ENCODE measurements at places on chromosomes 12 and 14. TPM values are rescaled to one million over a fixed set of nuclear protein-coding genes. Genes with fewer than 3 reads are reported as not detected.

- H3K4me1 ChIP-seq: peaks cover 2% of the 10 kb centered on the region
- no peak overlapping the region for H3K27ac ChIP-seq
- H3K4me3 ChIP-seq: no peak overlapping the region
- DNase-seq: no peak
- H3K36me3 ChIP-seq: no peaks in the 10 kb centered on the region
These were observed 29.2 kb downstream of the HIGD1C start for GRCh38 chr12:50981319-50982239.

GRCh38 chr14:21913759-21914158 is 240.1 kb upstream of the OR4E1 start:
- no peaks in the 10 kb centered on the region for H3K4me1 ChIP-seq
- H3K4me3 ChIP-seq: no peak overlapping the region
- no peak overlapping the region for H3K27ac ChIP-seq

DNA sequence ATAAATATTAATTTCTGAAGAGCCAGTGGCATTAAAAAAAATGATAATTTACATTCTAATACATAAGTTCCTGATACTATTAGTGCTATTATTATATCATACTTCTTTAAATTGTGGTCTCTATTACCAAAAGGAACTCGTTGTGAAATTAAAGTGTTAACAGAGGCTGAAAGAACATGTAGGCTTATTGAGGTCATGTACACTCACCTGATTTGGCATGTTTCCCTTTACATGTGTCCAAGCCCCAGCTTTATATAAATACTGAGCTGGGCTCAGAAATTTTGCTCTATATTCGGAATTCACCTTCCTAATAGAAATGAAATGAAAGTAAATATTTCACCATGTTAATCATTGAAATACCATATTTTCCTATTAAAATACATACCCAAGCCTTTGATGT is 11.0 kb downstream of the MDM1 start:
- H3K36me3 ChIP-seq: no peaks in the 10 kb centered on the region
- no peaks in the 10 kb centered on the region for H3K4me1 ChIP-seq
- no peak overlapping the region for H3K27ac ChIP-seq
- H3K27me3 ChIP-seq: no peaks in the 10 kb centered on the region
- DNase-seq: no peak

DNA sequence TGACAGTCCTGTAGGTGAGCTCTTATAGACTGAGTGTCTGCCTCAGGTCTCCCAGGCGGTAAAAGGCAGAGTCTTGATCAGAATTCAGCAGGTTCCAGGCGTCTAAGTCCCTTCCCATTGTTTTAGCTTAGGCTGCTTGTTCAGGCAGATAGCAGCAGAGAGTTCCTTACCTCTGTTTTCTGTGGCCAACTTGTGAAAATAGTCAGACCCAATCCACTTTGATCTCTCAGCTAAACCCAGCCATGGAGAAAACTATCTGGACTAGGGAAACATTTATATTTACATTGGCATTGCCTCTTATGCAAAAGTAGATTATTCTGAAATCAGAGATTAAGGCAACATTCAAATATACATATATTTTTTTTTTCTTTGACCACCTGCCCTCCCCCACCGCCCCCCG is 21.4 kb downstream of the CCDC62 start:
- no peak overlapping the region for H3K27ac ChIP-seq
- H3K27me3 ChIP-seq: no peaks in the 10 kb centered on the region
- no peaks in the 10 kb centered on the region for H3K36me3 ChIP-seq
- no peak for DNase-seq
- H3K4me1 ChIP-seq: no peaks in the 10 kb centered on the region

DNA sequence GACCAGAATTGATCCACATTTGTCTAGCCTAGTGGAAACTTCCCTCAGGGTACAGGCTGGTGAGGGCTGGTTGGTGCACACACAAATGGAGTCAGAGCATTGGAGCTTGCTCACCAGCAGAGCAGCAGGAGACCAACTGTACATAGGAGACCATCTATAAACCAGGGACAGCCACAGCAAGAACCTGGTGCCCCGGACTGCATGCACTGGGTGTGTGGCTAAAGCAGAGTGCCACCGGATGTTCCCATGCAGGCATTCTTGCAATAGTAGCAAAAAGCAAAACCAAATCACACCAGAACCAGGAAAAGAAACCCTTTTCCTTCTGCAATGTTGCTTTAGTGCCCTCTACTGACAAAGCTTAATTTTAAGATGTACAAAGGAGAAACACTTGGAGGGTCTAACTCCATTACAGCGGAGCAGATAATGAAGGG is 136.4 kb downstream of the MDGA2 start:
- no peaks in the 10 kb centered on the region for H3K36me3 ChIP-seq
- H3K4me1 ChIP-seq: no peaks in the 10 kb centered on the region

DNA sequence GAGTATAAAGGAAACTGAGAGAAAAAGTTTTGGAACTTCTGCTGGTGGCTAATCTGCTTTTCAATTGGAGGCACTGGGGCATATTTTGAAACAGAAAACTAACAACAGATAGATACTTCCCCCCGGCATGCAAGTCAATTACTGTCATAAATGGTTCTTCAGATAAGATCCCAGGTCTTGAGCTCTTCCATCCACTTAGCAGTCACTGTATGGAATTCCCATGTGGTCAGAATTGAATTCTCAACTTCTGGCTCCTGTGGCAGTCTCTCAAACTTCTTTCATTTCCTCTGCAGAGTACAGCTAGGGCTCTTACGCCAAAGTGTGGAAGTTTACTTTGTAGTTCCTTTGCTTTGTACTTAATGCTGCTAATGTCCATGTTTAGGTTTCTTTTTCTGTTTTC is 452.2 kb downstream of the IPO8 start:
- no peak for DNase-seq
- no peaks in the 10 kb centered on the region for H3K27me3 ChIP-seq
- H3K27ac ChIP-seq: no peak overlapping the region
- no peaks in the 10 kb centered on the region for H3K36me3 ChIP-seq
- H3K4me3 ChIP-seq: no peak overlapping the region
- H3K4me1 ChIP-seq: no peaks in the 10 kb centered on the region

GRCh38 chr12:75048767-75049166 is 160.9 kb downstream of the KCNC2 start:
- H3K36me3 ChIP-seq: no peaks in the 10 kb centered on the region
- H3K4me1 ChIP-seq: no peaks in the 10 kb centered on the region
- H3K4me3 ChIP-seq: no peak overlapping the region
- H3K27me3 ChIP-seq: no peaks in the 10 kb centered on the region

Gene SNRNP35
- total RNA-seq: 20.8 TPM

- no peak overlapping the region for H3K4me3 ChIP-seq
- no peaks in the 10 kb centered on the region for H3K27me3 ChIP-seq
- no peaks in the 10 kb centered on the region for H3K4me1 ChIP-seq
- no peak overlapping the region for H3K27ac ChIP-seq
These were observed 16.7 kb upstream of the FAIM2 start for GRCh38 chr12:49920241-49920914.

Gene NR1H4
- not detected for total RNA-seq

Gene CAPS2
- 9.2 TPM for total RNA-seq

- DNase-seq: no peak
- peaks cover 4% of the 10 kb centered on the region for H3K27me3 ChIP-seq
- no peaks in the 10 kb centered on the region for H3K4me1 ChIP-seq
- no peak overlapping the region for H3K27ac ChIP-seq
These were observed 4.6 kb downstream of the HOXC4 start for GRCh38 chr12:54058128-54058768.

Gene AKAP6
- 10.9 TPM for total RNA-seq

Gene NINJ2
- total RNA-seq: 1.3 TPM

- no peaks in the 10 kb centered on the region for H3K27me3 ChIP-seq
- no peak overlapping the region for H3K27ac ChIP-seq
- no peak for DNase-seq
- H3K4me1 ChIP-seq: no peaks in the 10 kb centered on the region
- H3K36me3 ChIP-seq: no peaks in the 10 kb centered on the region
These were observed 93.7 kb downstream of the SOX5 start for GRCh38 chr12:23855813-23856212.

Gene TMEM63C
- not detected for total RNA-seq

GRCh38 chr14:37566811-37567371 is 28.2 kb downstream of the FOXA1 start:
- peak; percentile 24 for DNase-seq
- H3K27ac ChIP-seq: no peak overlapping the region
- no peaks in the 10 kb centered on the region for H3K4me1 ChIP-seq
- H3K36me3 ChIP-seq: no peaks in the 10 kb centered on the region

DNA sequence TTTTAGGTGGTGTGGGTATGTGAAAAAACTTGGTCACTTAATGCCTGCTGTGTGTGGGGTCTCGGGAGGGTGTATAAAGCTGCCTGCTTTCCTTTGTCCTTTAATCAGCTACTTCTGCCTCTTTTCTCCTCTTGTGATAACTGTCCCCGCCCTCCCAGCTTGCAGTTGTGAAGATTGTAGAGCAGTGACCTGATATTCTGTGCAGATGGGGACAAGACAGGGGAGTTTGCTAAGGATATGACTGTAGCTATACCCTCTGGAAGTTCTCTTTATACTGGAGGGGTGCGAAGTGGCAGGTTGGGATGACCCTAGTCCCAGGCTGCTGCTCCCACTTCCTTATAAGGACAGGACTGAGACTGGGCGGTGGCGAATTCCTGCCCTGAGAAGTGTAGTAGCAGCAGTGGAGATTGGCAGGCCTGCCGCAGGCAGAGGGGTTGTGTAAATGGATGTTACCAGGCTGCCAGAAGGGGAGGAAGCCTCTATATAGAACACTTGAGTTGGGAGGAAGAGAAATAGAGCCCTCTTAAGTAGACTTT is 835 bp downstream of the MYL6 start:
- DNase-seq: peak; percentile 73
- H3K4me1 ChIP-seq: peaks cover 14% of the 10 kb centered on the region
- H3K27ac ChIP-seq: peak overlapping the region; percentile 95
- peaks cover 28% of the 10 kb centered on the region for H3K36me3 ChIP-seq
- peak overlapping the region; percentile 97 for H3K4me3 ChIP-seq
- H3K27me3 ChIP-seq: no peaks in the 10 kb centered on the region

Gene FITM1
- total RNA-seq: under 0.01 TPM

DNA sequence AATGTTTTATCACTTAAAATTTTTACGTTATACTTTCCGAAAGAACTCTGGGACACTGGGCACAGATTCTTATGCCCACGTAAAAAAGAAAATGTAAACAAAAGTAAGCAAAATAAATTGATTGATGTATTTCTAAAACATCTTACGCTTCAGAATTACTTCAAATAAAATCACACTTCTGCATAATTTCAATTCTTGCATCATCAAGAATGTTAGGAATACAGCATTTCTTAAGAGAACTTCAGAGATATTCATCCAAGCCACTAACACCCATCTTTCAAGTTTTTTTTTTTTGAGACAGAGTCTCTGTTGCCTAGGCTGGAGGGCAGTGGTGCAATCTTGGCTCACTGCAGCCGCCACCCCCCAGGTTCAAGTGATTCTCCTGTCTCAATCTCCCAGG is 180.6 kb downstream of the MED13L start:
- H3K4me3 ChIP-seq: no peak overlapping the region
- no peak overlapping the region for H3K27ac ChIP-seq
- no peaks in the 10 kb centered on the region for H3K27me3 ChIP-seq
- H3K4me1 ChIP-seq: no peaks in the 10 kb centered on the region

Gene MSI1
- total RNA-seq: under 0.01 TPM

Gene PPP4R4
- 0.51 TPM for total RNA-seq

Data from fibroblast of lung (primary cell).